Peyer's patch (tissue), 4 donors: ENCODE measurements at places on chromosomes 16 and 17.

DNA sequence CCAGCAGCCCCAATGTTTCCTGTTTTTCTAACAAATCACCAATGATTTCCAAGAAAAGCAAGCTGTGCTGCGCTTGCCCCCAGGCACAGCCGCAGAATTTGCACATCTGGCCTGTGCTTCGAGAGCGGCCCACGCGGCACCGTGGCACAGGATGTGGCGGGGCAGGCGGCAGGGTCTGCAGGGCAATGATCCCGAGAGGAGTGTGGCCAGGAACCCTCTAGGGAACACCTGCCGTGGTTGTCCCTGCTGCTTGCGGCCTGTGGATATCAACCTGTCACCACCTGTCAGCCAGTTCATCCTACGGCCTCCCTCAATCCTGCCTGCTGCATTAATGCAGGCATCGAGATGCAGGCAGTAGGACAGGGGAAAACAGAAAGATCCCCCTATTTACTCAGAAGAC, 24.0 kb downstream of the PIK3R5 start:
- DNase-seq: peak; percentile 86

DNA sequence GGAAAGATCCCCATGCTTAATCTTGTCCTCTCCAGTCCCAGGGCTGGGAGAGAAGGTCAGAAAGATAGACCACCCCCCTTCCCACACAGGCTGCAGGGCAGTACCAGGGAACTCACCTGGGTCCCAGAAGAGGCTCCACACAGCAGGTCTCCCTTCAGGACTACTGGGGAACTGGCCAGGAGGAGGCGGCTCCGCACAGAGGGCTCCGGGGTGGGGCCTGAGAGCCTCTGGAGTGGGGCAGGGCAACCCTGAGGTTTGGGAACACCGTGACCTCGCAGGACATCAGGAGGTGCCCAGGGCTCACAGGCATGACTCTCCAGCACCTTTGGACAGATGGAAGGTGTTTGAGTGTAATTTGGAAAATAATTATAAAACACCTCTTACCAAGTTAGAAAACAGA, 11.0 kb downstream of the ABCA3 start:
- DNase-seq: peak; percentile 27

DNA sequence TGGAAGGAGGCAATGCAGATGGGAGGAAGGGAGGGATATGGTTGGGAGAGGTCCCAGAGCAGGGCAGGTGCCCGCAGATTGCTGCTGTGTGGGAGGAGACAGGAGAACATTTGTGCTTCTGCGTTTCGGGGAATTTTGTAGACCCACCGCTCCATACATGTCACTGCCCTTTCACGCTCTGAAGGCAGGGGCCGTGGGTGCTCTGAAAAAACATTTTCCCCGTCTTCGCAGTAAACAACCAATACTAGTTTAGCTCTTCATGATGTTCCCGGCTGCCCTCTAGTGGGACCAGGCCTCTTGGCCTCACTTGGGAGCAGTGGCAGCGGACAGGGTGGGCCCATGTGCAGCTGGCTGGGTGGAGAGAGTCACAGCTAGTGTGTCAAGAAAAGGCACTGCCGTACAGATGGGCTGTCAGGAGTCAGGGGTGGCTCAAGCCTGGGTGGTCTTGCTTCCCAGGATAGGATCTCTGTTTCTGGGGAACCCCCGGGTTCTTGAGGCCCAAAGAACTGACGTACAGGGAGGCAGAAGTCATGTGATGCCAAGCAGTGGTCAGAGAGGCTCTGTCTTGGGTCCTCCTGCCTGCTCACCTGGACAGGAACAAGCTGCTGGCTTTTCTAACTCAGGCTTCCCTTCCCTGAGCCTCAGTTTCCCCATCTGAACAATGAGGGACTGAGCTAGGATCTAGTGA, 46.5 kb upstream of the CPNE2 start:
- peak; percentile 61 for DNase-seq

DNA sequence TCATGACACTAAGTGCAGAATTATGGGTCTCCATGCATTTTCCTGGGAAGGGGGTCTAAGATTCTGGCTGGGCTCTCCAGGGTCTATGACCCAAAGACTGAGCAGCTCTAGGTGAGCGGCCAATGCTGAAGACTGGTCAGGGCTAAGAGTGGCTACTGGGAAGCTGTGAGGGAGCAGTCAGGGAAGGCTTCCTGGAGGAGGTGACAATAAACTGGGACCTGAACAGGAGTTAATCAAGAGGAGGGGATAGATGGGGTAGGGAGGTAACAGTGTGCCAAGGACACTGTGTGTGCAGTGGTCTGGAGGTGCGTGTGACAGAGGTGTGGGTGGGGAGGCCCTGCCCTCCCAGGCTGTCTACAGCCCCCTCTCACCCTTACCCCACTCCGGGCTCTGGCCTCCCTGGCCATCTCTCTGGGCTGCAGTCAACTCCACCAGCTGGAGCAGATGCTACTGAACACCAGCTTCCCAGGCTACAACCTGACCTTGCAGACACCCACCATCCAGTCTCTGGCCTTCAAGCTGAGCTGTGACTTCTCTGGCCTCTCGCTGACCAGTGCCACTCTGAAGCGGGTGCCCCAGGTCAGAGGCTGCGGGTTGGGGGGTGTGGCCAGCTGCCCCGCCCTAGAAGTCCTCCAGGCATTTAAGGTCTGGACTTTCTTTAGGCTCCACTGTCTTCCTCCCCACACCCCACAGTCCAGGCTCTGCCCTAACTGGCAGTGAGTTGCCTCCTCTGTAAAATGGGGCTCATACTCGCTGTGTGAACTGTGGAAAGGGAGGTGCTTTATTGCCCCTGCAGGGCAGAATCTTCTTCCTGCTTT, 20.4 kb downstream of the ADGRG5 start:
- no peak for DNase-seq

DNA sequence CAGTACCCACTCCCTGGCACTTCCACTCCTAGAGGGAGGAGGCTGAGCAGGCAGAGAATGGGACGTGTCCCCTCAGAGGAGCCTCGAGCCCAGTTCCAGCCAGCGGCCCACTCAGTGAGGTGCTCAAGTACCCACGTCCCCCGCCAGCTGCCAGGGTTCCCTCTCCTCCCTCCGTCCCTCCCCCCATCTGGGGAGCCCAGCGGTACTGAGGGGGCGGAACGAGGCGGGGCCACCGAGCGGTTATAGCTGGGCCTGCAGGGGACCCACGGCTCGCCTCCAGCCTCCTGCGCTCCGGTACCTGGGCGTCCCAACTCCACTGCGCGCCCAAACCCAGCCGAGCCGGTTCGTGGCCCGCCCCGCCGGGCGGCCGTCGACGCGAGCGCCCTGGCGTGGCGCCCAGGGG, at the start of gene NPW:
NPW (plus strand) TSS at position 268 of the 403 bp plus-strand sequence.
- DNase-seq: no peak

GRCh38 chr17:1485423-1486376, 6.8 kb downstream of the MYO1C start:
- DNase-seq: peak; percentile 85

DNA sequence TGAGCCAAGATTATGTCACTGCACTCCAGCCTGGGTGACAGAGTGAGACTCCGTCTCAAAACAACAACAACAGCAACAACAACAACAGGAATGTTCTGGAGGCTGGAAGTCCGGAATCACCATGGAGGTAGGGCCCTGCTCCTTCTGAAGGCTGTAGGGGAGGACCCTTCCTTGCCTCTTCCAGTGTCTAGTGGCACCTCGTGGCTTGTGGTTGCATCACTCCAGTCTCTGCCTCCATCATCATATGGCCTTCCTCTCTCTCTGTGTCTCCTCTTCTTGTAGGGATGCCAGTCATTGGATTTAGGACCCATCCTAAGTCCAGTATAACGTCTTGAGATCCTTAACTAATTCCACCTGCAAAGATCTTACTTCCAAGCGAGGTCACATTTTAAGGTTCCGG, 14.0 kb downstream of the NAGPA start:
- no peak for DNase-seq

DNA sequence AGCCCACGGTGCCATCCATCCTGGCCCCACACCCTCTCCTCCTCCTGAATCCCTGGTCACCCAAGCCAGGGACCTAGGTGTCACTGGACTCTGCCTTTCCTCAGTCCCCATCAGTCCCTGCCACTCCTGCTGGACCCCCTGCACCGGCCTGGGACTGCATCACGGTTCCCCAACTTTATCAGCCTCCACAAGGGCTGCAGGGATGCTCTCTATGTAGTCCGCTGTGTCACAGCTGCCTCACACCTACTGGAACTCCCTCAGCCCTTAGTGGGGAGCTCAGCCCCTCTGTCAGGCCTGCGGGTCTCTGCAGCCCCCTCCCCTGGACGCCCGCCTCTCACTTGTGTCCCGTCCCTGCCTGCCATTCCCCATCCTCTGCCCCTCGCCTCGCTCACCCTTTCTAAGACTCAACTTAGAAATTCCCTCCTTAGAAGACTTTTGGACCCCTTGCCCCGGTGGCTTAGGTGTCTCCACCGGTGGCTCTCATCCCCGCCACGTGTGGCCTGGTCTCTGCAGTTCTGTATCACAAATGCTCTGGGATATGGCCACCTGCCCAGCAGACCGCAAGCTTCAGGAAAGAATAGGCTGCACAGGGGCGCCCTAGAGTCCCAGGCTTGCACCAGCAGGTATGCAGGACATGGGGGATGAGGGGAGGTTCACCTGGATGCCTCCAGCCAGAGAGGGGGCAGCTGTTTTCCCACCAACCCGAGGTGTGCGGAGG, 62.9 kb downstream of the PRMT7 start:
- no peak for DNase-seq

DNA sequence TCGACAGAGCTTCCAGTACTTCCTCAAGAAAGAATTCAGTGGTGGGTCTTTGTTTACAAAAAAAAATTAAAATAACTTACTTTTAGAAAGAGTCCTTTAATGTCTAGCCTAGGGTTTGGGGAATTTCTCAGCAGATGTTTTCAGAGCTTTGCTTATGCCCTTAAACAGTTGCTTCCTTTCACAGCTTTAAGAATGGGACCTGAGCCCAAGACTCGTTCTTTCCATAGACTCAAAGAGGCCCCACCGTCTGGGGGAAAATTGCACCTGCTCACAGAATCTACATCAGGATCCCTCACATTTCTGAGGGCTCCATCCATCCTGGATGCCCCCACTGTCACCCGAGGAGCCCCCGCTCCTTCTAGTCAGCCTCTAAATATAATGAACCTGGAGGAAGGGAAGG, 60.0 kb downstream of the RGS9 start:
- no peak for DNase-seq

DNA sequence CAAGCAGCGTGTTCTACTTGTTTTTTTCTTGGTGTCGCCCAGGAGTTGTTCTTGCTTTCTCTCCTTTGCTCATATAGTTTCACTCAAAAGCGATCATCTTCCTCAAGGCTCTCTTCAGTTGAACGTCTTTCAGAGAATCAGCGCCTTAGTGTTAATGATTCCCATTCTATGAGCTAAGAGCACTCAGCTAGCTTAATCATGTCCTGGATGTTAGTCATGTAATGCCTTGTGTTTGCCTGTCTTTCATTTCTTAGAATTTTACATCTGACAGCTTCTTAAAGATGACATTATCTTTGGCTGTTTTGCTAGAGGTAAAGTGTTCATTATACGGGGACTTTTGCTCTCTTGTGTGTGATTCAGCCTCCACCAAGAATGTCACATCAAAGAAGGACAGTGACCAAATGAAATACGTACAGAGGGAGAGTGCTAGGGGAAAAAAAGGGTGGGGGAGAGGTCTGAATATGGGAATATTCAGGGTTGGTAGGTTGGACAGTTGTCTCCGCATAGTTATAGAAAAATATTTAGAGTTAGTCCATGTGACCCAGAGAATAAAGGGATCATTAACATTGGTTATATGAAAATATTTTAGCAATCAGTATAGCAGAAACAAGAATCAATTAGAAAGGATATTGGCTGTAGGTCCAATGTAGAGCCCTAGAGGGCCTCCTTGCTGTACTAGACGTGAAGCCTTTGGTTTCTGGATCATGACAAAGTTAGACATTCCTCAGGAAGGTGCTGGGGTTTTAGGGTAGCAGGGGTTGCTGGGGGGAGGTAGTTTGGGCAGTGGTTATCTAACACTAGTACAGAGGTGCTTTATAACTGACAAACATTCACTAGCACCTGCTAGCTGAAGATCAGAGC, 31.9 kb upstream of the ANKFN1 start:
- no peak for DNase-seq

GRCh38 chr17:30323895-30324319, 9.9 kb downstream of the TMIGD1 start:
- peak; percentile 81 for DNase-seq

DNA sequence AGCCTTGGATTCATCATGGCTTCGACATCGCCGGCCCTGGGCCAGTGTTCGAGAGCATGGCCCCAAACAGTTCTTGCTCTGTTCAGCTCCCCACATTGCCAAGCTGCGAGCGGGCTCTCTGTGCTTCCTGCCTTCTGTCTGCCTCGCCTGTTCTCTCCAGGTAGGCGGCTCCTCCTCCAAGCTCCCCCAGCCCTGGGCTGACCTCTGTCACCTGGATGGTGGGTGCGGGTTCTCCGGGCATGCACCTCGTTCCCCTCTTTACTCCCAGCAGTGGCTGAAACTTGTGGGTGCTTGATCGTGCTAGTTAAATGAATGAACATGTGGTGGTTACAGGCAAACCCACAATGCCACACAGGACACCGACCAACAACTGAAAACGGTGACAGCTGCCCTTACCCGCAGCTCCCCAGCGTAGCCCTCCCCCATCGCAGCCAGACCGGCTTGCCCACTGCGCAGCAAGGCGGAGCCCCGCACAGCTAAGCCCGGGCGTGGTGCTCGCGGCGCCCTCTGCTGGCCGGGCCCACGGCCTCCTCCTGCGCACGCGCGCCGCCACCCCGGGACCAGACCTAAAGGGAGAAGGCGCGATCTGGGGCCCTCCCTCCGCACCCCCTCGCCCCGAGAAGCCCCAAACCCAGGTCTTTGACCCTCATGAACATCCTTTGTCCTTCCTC, 23.0 kb upstream of the EIF1 start:
- peak; percentile 95 for DNase-seq

- DNase-seq: no peak
Observed at GRCh38 chr16:80680839-80681238, 123.6 kb downstream of the CDYL2 start.

DNA sequence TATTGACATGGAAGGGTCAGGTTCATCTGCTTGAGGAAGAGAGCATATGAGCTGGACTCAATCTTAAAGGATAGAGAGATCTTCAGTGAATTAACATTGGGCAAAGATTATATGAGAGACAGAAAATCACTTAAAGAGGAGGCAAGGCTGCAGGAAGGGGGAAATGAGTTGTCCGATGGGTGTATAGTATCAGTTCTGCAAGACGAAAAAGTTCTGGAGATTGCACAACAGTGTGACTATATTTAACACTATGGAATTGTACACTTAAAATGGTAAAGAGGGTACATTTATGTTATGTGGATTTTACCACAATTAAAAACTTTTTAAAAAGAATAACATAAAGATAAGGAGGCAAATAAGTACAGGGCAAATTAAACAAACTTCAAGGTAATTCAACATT, 80.7 kb downstream of the HELZ start:
- DNase-seq: no peak

- no peak for DNase-seq
Observed at GRCh38 chr17:80795754-80796153, 195.9 kb upstream of the CHMP6 start.
